ENCODE measurements at places on chromosomes 11 and 22. TPM values are rescaled to one million over a fixed set of nuclear protein-coding genes. Genes with fewer than 3 reads are reported as not detected.

The HEPHL1 gene
- 60.8 TPM for total RNA-seq

The OR52B4 gene
- not detected for total RNA-seq

DNA sequence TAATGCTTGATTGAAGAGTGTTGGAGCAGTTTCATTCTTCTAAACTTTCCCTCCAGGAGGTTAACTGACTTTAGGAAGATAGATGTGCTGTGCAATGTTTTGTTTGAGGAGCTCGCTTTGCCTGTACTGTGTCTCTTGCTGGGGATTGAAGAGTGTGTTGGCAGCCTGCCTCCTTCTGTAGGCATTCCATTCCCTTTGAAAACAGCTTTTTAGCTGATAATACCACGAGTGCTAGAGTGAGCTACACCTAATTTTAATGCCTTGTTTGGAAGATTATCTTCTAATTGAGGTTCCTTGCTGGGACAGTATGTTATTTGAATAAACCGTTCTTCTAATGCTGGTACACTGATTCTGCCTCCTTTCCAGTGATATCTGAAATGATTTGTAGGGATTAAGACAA, 7.2 kb downstream of the DDX10 start:
- no peak for DNase-seq

DNA sequence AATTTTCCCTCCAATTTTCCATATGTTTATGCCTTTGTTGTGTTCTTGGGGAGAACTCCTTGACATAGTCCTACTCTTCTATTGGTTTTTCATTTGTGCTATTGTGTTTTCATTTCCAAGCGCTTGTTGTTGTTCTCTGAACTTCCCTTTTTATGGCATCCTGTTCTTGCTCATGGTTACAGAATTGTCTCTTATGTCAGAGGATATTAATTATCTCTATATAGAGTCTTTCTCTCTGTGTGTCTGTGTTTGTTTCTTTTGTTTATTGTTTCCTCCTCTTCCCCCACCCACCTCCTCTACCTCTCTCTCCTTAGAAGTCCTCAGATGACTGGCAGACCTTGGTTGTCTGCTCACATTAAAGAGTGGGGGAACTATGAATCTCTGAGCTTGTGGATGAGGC, 69.9 kb downstream of the HORMAD2 start:
- DNase-seq, result no peak

DNA sequence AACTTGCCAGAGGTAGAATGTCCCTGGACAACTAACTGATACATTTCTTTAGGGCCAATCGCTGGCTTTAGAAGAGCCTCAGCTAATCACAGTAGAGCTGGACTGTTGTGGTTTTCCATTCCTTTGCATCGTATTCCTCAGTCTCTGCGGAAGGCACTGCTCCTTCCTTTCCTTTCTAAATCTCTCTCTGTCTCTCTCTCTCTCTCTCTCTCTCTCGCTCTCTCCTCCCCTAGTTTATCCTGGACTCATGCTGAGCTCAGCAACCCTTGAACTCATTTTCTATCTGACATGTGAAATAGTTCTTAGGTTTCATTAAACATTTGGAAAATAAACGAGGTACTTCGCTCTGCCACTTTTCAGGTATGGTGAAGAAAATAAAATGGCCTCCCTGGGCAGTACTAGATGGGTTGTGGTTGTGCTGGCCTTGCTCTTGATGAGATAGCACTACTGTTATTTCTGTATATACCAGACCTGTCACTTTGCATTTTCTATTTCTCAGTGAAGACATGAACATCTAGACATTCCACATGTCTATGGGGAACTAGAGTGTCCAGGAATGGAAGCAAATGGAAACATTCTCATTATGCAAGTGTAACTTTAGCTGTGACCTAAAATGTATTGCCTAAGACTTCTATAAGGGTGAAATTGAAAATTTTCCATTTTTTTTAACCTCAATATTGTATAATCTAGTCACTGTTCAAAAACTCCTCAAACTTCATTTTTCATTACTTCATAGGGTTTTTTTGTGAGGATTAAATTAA, 12.0 kb upstream of the SESN3 start:
- DNase-seq, result no peak

DNA sequence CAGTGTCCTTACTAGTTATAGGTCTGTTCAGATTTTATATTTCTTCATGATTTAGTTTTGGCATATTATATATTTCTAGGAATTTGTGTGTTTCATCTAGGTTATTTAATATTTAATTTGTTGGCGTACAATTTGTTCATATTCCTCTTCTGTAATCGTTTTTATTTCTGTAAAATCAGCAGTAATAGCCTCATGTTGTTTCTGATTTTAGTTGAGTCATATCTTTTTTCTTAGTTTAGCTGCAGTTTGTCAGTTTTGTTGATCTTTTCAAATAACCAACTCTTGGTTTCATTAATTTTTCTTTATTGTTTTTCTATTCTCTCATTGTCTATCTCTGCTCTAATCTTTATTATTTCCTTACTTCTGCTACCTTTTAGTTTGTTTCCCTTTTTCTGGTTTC, 20.3 kb downstream of the GLB1L2 start:
- DNase-seq, result no peak

Measured in mammary epithelial cell (primary cell).